ENCODE measurements at places on chromosomes 12 and 14. TPM values are rescaled to one million over a fixed set of nuclear protein-coding genes. Genes with fewer than 3 reads are reported as not detected.

GALNT16 gene
- total RNA-seq: 4.8 TPM

MEG3 gene
- total RNA-seq: not detected

STRN3 gene
- 18.7 TPM for total RNA-seq

SDSL gene
- 12.9 TPM for total RNA-seq

NEMP1 gene
- total RNA-seq: 28.0 TPM

APOF gene
- not detected for total RNA-seq

BEGAIN gene
- 1.3 TPM for total RNA-seq

SRGAP1 gene
- total RNA-seq: 3.3 TPM

B4GALNT3 gene
- 2.5 TPM for total RNA-seq

KRT6C gene
- not detected for total RNA-seq

PRPF39 gene
- 20.0 TPM for total RNA-seq

RNASE7 gene
- total RNA-seq: not detected

ZFHX2 gene
- total RNA-seq: 0.29 TPM

C12orf56 gene
- not detected for total RNA-seq

ANKLE2 gene
- total RNA-seq: 98.6 TPM

SERPINA4 gene
- total RNA-seq: not detected

HOXC11 gene
- total RNA-seq: 2.3 TPM

OSGEP gene
- 33.2 TPM for total RNA-seq

CCDC196 gene
- total RNA-seq: not detected

KRT3 gene
- total RNA-seq: not detected

PPP1R36 gene
- total RNA-seq: 0.69 TPM

RPS6KA5 gene
- total RNA-seq: 8.8 TPM

CLMN gene
- total RNA-seq: 1.8 TPM

A2M gene
- not detected for total RNA-seq

TAS2R8 gene
- total RNA-seq: not detected

KRT5 gene
- total RNA-seq: 1.1 TPM

RNASE1 gene
- not detected for total RNA-seq

CYP27B1 gene
- total RNA-seq: 2.1 TPM

TAS2R42 gene
- total RNA-seq: not detected

OAS2 gene
- total RNA-seq: 1.7 TPM

CLEC14A gene
- total RNA-seq: not detected

PPP1R1A gene
- not detected for total RNA-seq

USP44 gene
- total RNA-seq: not detected

MYO1H gene
- not detected for total RNA-seq

LALBA gene
- not detected for total RNA-seq

TAC3 gene
- total RNA-seq: not detected

TMPRSS12 gene
- total RNA-seq: not detected

MTRFR gene
- 14.8 TPM for total RNA-seq

NANOG gene
- not detected for total RNA-seq

CCDC175 gene
- not detected for total RNA-seq

DDIT3 gene
- 45.3 TPM for total RNA-seq

ASIC1 gene
- 3.3 TPM for total RNA-seq

ALG10 gene
- 8.4 TPM for total RNA-seq

GRIN2B gene
- total RNA-seq: not detected

FAM181A gene
- not detected for total RNA-seq

TBX3 gene
- 3.3 TPM for total RNA-seq

CDKL1 gene
- 0.07 TPM for total RNA-seq

ALX1 gene
- total RNA-seq: not detected

PLCZ1 gene
- not detected for total RNA-seq

C12orf50 gene
- total RNA-seq: not detected

MAP1LC3B2 gene
- total RNA-seq: 1.8 TPM

KRT79 gene
- 0.26 TPM for total RNA-seq

CRACR2A gene
- total RNA-seq: not detected

TAS2R46 gene
- total RNA-seq: not detected
